ENCODE measurements at places on chromosomes 11 and 22. TPM values are rescaled to one million over a fixed set of nuclear protein-coding genes. Genes with fewer than 3 reads are reported as not detected.

The EHF gene
- 0.17 TPM for total RNA-seq

The ARHGEF17 gene
- total RNA-seq: 55.4 TPM

The IL17RA gene
- total RNA-seq: 6.1 TPM

The PTPN5 gene
- not detected for total RNA-seq

The CSRP3 gene
- total RNA-seq: not detected

The VSTM5 gene
- not detected for total RNA-seq

The OR4C5 gene
- total RNA-seq: not detected

The CBY1 gene
- 18.4 TPM for total RNA-seq
